Activated CD8-positive, alpha-beta memory T cell treated with anti-CD3 and anti-CD28 coated beads for 24 hours (primary cell): ENCODE measurements at places on chromosomes 6 and 20.

DNA sequence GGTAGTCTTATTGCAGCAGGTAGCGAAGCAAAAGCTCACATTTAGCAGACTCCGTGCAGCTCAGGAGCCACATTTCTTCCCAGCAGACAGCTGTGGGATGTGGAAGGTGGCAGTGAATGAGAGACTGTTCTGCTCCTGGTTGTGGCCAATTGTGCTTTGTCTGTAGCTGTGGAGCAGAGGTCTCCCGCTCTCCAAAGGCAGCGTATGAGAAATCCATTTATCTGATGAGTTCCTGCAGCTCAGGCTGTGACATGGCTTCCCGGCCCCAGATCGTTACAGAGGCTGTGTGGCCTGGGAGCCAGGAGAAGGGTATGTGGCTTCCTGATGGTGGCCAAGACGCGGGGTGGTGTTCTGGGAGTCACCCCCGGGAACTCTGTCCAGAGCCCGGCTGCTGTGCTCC, 64.5 kb upstream of the KIF16B start:
- no peak for DNase-seq

DNA sequence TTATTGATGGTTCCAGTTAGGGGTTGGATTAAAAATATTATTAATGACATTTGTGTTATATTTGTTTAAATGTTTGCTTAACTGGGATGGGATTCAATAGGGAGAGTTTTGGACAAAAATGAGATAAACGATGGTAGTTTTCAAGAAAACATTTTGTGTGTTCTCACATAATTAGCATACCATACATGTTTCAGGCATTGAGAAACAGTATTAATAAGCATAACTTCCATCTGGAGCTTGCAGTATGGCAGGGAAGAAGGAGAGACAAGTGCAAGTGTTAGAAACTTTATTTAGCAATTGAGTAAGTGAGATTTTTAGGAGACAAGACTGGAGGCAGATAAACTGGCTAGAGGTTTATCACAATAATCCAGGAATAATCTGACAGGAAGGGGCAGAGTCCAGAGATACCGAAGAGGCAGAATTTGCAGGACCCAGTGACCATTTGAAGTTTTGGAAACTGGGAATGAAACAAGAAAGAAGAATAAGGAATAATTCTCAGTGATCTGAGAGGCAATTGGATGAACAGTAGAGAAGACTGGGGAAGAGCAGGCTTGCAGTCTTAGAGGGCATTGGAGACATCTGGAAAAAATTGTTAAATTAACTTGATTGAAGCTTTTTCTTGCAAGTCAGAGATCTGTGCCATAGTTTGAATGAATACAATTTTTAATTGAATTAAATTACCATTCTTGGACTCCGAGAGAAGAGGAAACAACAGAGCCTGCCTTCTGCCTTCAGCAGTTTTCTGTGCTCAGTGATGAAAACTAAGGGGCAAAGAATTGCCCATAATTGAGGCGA, 73.0 kb upstream of the PTCHD4 start:
- no peak for DNase-seq

GRCh38 chr6:136612666-136613389, 62.6 kb upstream of the MAP7 start:
- no peak for DNase-seq

GRCh38 chr6:47502920-47503319, 25.3 kb downstream of the CD2AP start:
- DNase-seq = no peak

GRCh38 chr20:47379433-47380150, 23.1 kb upstream of the ZMYND8 start:
- no peak for DNase-seq

- DNase-seq = no peak
Measured at GRCh38 chr6:14516956-14517355, 399.4 kb downstream of the CD83 start.

- DNase-seq = no peak
Measured at GRCh38 chr6:30903236-30903635, 4.8 kb upstream of the GTF2H4 start.

DNA sequence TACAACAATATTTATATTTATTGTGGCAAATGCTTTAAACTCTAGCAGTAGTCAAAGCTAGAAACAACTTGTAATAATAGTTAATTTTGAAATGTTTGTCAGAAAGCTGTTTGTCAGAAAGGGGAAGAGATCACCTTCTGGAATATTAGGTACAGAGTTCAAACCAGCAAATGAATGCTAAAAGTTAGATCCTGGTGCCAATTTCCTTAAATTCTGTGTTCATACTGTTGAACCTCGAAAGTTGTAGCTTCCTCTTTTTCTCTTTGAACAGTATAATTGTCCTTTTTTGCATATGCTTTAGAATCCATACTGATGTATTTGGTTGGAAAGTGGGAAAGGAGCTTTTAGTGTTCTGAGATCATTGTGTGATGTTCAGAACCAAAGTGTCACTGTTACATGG, 22.4 kb downstream of the ITCH start:
- DNase-seq = no peak

GRCh38 chr6:139595183-139595582, 220.7 kb upstream of the CITED2 start:
- no peak for DNase-seq

- no peak for DNase-seq
Measured at GRCh38 chr20:17558941-17559304, 11.0 kb upstream of the DSTN start.

DNA sequence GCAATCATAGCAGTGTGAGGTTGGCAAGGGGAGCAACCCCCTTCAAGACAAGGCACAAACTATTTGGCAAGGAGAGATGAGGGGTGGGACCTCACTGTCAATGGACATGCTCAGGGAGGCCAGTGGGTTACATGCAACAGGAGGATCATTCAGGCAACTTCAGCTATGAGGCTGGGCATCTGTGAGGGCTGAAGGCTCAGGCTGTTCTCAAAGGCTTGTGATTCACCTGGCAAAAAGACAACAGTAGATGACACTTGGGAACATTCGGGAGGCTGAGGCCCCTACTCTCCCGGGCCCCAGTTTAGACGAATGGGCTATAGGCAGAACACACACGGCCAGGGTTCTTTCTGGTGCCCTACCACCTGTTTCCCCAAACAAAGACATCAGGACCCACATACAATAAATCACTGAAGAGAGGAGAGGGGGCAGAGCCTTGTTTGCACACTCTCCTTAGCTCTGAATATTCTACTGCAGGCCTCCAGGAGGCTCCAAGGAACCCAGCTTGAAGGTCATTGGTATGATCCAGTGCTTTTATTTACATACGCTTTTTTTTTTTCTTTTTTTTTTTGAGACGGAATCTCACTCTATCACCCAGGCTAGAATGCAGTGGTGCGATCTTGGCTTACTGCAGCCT, 7.9 kb downstream of the TUBB start:
- no peak for DNase-seq

DNA sequence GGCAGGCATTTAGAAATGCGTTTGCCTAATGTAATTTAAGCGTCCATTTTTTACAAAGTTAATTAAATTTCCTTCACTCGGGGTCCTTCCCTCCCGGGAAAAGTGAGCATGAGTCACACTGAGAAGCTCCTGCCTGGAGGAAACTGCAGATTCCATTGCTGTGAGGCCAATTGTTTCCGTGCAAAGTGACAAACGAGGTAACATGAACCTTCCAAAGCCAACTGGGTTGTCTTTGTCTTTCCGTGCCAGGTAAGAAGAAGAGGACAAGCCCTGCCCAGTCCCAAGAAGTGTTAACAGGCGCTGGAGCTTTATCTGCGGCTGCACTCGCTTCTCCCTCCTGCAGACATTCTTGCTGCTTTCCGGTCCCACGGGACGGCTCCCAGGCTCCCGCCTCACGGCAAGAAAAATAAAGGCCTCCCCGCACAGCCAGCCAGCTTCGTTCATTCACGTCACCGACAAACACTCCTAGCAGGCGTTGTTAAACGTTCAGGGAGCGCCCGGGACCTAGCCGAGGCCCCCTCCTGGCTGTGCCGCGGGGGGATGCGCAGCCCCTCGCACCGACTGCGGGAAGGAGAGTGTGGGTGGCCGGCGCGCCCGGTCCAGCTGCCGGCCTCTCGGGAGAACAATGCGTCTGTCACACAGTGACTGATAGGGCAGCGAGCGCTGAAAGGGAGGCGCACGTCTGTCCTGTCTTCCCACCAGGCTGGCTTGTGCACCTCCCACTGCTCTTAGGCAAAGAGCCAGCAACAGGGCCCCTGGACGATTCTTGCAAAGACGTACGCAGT, 61.5 kb upstream of the HDDC2 start:
- DNase-seq = no peak

- DNase-seq = no peak
Measured at GRCh38 chr20:17932396-17932795, 36.2 kb downstream of the SNX5 start.

- no peak for DNase-seq
Measured at GRCh38 chr20:50654904-50655303, 36.4 kb downstream of the RIPOR3 start.

DNA sequence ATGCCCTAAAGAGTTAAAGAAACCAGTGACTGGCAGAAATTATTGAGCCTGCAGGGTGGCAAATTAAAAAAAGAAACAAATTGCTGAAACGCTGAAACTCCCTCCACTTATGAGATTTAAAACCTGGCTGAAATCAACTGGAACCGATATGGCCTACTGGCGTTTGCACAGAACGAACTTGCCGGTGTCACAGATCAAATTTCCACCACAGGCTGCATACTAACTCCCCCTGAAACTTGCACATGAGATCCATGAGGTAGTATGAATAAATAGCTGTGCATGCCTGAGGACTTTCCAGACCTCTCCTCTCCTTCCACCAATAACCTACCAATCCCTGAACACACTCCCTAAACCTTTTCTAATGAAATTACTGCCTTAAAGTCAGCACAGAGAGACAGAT, 150.4 kb downstream of the RNGTT start:
- no peak for DNase-seq

DNA sequence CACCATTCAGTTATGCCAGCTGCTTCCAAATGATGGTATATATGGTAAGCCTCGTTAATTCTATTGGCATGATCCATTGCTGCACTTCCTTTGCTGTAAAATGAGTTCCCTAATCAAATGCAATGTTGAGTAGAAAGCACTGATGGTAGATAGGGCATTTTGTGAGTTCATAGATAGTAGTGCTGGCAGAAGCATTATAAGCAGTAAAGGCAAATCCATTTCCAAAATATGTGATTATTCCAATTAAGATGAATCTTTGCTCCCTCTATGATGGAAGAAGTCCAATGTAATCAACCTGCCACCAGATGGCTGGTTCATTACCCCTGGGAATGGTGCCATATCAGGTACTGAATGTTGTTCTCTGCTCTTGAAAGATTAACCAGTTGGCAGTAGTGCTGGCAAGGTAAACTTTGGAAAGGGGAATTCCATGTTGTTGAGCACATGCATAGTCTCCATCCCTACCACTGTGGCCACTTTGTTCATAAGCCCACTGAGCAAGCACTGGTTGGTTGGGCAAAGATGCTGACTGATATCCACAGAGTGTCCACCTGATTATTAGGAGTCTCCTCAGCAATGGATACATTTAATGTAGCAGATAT, 5.6 kb upstream of the TBPL1 start:
- DNase-seq = no peak

- DNase-seq = no peak
Measured at GRCh38 chr6:33724102-33725023, 12.9 kb upstream of the UQCC2 start.

DNA sequence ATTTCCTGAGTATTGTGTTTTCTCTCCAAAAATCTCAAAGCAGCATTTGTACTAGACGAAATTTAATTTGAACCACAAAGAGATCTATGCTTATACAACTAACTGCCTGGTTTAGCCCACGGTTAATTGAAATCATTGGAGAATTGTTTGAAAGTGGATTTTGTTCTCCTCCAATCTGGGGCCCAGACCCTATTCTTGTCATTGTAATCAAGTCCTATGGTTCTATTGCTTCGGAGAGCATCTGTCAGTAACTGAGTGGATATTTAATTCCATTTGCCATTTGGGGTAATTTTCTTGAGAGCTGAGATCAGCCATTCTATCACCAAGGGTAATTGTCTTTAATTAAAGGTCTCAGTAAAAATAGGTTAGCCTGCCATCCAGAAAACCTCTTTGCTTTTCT, 117.0 kb upstream of the KCNG1 start:
- DNase-seq = no peak

- no peak for DNase-seq
Measured at GRCh38 chr6:132483779-132484679, 28.9 kb downstream of the STX7 start.

- DNase-seq = no peak
Measured at GRCh38 chr20:57438552-57438951, 47.4 kb downstream of the RBM38 start.

DNA sequence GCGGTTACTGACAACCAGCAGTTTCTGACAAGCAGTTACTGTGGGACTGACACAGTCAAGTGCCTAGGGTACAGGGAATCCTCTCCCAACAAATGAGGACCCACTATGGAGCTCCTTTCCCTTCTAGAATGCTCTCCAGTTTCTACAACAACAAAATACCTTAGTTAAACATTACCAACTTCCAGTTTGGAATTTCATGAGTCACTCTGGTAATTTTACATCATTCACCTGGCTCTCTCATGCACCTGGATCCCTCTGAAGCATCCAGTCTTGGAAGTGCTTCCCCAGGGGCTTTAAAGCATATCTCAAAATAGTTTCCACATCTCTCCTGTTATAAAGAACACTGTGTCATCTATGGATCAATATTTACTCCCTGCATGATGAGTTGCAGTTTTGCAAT, 286.7 kb upstream of the SPTLC3 start:
- DNase-seq = no peak

DNA sequence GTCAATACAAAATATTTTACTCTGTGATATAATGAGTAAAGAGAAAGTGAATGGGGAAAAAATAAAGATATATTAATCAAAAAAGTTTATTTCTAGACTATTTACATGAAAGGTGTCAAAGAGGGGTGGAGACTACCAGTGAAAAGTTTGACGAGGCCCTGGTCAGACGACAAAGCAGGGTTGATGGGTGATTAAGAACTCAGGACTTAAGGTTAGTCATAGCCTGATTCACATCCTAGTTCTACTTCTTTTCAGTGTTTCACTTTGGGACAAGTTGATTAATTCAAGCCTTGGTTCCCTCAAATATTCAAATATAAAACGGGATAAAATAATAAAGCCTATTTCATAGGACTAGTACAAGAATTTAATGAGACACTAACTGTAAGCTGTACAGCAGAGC, 178.2 kb upstream of the HS3ST5 start:
- no peak for DNase-seq

DNA sequence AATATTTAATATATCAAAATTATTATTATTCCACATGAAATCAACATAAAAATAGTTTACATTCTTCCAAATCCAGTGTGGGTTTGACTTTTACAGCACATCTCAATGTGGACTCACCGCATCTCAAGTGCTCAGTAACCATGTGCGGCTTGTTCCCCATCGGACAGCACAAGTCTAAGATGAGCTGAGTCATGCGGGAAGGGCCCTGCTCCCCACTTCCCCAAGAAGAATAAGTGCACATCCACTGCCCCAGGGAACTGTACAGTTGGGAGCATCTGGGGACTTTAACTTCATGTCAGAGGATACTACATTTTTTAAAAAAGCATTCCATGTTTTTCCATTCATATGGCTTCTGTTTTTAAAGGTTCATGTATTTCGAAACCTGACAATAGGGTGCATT, 325.6 kb downstream of the BTBD3 start:
- DNase-seq = no peak

GRCh38 chr20:57147185-57147584, 119.3 kb downstream of the BMP7 start:
- no peak for DNase-seq

- no peak for DNase-seq
Measured at GRCh38 chr20:58700121-58700821, 7.7 kb downstream of the NPEPL1 start.
